ENCODE measurements at places on chromosomes 6 and 20.

DNA sequence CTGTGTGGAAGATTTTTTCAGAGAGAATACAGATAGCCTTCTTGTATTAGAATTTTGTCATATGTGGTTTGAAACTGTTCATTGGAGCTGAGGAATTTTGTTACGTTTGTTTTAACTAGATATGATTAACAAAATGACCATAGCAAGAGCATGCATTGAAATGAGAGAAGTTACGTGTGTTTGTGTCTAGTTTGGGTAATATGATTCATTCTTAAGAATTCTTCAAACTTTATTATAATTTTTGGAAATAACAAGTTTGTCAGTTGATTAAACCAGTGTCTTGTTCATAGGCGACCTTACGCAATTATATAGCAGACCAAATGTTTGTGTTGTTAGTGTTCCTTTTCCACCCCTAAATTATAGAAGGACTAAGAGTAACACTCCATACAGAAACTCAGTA lies 5.5 kb downstream of the GMNN start:
- no peak for DNase-seq

DNA sequence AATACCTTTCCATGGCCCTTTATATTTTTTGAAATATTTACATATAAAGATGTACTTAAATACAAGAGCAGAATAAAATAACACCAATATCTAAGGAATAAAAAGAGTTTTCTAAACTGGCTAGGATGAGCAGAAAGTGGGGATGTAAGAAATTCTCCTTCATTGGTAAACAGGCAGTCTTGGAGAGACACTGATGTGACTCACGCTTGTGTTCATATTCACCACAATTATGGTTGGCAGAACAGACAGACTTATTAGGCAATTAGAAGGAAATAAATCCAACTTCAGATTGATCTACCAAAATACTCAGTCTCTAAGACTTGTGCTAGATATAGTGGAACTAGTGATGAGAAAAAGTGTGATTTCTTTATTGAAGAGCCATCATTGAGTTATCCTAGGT lies 463.7 kb downstream of the CDC5L start:
- DNase-seq: no peak

GRCh38 chr6:23696992-23697391 lies 429.0 kb upstream of the NRSN1 start:
- no peak for DNase-seq

DNA sequence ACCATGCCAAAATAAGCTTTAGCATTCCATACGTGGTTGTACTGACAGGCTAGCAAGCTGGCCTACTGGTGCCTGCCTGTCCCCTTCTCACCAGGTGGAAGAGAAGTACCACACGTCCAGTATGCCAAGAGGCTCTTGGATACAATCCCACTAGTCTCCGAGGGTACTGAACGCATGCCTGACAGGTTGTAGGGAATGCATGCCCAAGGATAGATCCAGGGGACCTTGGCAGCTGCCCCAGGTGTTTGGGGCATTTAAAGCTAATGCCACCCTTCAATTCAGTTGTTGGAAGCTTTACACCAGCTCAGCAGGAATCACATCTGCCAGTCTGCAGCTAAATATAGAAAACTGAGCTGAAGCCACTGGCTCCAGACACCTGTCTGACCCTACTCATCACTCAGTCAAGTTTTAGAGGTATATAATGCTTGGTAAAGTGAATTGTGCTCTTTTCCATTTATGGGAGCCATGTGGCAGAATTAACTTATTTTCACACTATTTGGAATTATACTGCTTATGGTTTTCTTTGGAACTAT lies 4.9 kb downstream of the TUBB2B start:
- no peak for DNase-seq

DNA sequence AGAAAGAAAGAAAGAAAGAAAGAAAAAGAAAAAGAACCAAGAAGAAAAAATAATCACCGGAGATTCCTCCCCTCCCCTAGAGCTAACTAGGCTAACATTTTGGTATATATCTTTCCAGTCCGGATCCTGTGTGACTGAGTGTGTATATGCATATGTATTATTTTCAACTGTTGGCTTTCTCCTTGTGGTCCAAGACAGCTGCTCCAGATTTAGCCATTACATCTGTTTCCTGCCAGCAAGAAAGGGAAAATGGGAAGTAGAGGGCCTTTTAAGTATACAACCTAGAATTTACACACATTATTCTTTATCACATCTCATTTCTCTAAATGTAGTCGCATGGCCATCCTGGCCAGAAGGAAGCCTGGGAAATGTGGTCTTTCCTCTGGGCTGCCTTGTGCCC lies 15.2 kb downstream of the SLC52A3 start:
- no peak for DNase-seq

DNA sequence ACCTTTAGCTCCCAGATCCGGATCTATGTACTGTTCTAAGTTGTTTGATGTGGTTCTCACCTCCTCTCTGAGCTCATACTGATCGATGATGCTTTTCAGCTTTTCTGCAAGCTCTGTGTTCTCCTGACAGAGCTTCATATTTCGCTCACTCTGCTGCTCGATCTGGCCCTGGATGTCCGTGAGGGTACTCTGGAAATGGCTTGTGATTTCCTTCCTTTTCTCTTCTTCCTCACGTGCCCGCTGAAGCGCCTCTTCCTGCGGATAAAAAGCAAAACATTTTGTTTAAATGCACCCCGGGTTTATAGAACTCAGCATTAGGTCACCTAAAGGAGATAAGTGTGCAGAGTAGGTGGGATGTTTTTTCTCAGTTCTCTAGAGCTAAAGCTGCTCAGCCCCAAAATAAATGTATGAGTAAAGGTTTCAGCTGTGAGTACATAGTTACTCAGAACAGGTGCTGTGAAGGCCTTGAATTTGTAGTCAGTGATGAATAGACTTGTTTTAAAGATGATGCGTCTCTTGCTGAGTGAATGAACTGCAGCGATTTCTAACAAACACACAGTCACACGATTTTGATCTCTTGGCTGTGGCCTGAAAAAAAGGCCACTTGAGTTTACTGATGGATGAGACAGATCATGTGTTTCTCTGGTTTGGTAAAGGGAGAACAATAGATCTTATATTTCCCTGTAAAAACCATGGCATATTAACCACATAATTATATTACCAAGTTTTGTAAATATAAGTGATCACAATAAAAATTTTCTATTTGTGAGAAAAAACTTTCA lies 29.1 kb downstream of the TXLNB start:
- DNase-seq: no peak

GRCh38 chr6:41286544-41287346 lies at the start of gene TREM1:
TREM1 (minus strand) TSS chr6:41286682; CDS start chr6:41286655, 27 bp downstream.
- no peak for DNase-seq

GRCh38 chr6:149097794-149098193 lies 219.7 kb upstream of the TAB2 start:
- no peak for DNase-seq

- no peak for DNase-seq
Measured at GRCh38 chr6:43821101-43821886, 51.3 kb downstream of the VEGFA start.

Measured in chondrocyte (in vitro differentiated cells).